NCI-H1417 treated with DMSO at 0.1 percent for 48 hours (cell line): ENCODE measurements at places on chromosomes 7 and 10.

DNA sequence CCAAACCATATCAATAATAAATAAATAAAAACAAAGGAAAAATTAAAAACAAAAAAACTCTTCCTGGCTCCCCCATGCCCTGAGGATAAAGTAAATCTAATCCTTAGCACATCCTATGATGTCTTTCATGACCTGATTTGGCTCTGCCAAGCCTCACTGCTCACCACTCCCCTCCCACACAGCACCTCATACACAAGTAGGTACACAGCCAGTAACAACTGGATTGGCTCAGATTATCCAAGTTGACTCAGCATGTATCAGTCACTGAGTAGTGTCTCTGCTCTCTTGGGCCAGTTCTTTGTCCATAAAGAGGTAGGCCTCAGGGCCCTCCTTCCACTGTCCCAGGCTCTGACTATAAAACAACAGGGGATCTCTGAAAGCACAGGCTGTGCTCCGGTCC lies 99.6 kb downstream of the STRA8 start:
- no peak for DNase-seq

DNA sequence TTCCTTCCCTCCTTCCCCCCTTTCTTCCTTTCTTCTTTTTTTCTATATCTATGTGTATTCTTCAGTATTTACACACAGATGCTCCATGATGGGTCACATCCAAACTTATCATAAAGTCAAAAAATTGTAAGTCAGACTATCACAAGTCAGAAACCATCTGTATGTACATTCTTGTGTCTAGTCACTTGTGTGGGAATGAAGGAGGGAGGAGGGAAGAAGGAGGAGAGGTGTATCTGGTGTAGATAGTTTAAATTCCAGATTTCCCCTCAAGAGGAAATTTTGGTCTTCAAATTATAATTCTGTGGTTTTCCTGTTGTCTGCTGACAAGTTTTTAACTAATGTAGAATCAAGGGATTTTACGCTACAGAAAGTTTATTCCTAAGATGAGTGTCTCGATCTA lies 287.2 kb downstream of the ETV1 start:
- DNase-seq: no peak

GRCh38 chr7:39085590-39086049 lies 107.9 kb downstream of the POU6F2 start:
- DNase-seq: peak; percentile 62

DNA sequence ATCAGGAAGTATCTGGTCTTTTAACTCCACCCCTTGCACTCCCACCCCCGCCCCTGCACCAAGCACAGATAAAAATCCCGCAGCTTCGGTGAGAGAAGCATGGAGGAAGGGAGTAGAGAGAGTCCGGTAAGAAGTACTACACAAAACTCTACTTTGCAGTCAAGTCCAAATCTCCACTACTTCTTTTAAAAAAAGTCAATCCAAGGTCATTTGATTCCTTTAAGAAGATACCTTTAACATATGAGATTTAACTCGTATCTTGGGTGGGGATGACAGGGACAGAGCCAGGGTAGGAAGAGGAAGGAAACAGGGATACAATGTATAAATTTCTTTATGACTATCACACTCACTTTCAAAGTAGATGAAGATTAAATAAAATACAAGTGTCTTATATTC lies 132.1 kb downstream of the NRBF2 start:
- peak; percentile 9 for DNase-seq

GRCh38 chr7:3649678-3650440 lies 348.8 kb downstream of the SDK1 start:
- no peak for DNase-seq

DNA sequence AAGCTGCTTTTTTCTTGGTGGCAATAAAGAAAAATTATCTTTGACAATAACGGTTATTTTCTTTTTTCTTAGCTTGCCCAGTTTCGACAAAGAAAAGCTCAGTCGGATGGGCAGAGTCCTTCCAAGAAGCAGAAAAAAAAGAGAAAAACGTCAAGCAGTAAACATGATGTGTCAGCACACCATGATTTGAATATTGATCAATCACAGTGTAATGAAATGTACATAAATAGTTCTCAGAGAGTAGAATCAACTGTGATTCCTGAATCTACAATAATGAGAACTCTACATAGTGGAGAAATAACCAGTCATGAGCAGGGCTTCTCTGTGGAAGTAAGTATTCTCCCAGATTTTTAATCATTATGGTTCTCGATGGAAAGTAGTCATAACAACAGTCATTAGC lies 33.0 kb downstream of the AKAP9 start:
- no peak for DNase-seq

DNA sequence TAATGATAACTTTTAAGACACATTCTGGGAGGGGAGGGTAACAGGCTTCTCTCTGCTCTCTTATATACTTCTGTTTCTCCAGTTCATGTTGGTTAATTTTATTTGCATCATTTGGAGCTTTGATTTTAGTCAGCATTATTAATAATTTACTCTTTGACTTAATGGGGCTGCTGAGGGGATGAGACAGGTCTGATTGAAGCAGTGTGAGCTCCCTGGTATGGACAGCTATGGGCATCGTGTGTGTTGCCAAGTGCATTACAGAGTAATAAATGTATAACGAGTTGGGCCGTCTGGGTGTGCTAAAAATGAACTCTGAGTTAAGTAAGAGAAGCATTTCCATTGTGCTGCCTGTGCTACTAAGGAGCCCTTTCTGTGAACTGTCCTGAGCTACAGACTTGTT lies 31.7 kb upstream of the IKZF1 start:
- no peak for DNase-seq

DNA sequence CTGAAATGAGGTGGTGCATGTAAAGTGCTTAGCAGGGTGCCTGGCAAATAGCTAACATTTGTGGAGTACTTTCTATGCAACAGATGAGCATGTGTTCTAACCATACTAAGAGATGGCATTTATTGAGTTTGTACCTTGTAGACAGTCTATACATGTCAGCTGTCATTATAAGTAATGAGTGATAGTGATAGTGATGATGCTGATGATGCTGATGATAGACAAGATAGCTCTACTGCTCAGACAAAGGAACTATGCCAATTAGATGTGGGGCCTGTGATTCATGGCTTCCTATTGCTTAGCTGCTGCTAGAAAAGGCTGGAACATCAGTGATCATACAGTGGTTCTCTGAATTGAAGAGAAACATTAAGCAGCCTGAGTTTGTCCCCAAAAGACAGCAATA lies 585.8 kb downstream of the KCNMA1 start:
- no peak for DNase-seq

DNA sequence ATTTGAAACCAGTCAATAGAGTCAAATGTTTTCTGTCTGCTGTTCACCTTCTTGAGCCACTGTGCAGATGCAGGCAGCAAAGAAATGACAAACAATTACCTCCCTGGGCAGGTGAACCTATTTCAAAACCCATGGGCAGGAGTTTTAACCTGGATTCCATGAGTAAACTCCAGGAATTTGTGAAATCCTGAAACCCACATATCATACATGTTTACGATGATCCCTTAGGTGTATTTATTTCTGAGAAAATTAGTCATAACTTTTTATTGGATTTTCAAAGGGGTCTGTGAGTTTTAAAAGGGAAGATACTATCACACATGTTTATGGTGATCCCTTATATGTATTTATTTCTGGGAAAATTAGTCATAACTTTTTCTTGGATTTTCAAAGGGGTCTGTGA lies 59.8 kb downstream of the ARL5B start:
- DNase-seq: no peak

GRCh38 chr10:30986053-30986555 lies 45.6 kb downstream of the ZNF438 start:
- DNase-seq: no peak

DNA sequence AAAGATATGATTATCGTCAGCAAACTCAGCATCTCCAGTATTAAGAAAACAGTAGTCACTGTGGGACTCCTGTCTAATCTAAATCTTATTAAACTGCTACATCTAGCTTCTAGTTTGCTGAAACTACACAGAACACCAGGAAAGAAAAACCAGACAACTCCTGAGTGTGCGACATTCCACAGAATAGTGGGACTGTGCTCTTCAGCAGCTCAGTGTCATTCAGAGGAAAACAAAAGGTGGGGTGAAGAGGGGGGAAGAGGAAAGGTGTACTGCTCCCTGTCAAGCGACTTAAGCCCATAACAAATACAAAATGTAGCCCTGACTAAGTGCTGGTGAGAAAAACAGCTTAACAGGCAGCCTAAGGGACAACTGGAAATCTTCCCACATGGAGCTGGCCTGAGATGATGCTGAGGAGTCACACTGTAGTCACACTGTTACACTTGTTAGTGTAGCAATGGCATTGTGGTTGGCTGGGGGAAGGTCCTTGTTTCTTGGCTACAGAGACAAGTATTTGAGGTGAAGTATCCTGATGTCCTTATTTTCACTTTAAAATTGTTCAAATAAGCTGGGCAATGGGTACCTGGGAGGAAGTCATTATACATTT lies 135.5 kb downstream of the USP6NL start:
- DNase-seq: no peak

DNA sequence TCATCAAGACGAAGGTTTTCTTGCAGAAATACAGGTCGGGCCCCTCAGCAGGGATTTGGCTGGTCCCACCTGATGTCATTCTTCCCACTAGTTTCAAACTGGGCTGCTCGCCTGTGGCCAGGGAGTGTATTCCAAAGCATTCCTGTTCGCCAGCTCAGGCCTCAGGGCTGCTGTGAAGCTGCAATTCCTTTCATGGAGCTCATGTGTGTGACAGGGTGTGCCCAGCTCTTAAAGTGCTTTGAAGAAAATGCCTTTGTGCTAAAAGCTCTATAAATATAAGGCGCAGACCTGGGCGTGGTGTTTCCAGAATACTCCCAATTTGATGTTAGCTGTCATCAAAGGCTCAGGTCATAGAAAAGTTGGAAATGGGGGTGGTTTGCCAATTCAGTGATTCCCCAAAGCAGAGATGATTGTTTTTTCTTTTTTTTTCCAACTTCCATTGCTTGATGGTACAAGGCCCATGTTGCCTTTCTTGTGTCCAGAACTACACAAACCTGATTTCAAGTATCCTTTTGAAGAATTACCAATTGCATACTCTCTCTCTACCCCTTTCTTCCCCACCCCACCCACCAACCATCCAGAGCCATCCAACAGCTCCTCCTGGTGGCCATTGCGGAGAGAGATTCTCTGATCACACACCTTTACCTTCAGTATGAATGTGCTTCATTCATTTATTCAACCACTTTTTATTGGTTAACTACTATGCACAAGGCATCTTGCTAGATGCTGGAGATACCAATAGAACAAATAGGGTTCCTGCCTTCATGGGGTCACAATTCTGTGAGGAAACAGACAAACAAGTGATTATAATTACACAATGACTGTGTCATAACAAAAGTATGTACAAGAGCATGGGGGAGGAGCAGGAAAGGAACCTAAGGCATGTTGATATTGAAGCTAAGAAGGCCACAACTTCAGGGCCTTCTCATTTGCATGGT lies 297.3 kb upstream of the LYZL1 start:
- DNase-seq: no peak

DNA sequence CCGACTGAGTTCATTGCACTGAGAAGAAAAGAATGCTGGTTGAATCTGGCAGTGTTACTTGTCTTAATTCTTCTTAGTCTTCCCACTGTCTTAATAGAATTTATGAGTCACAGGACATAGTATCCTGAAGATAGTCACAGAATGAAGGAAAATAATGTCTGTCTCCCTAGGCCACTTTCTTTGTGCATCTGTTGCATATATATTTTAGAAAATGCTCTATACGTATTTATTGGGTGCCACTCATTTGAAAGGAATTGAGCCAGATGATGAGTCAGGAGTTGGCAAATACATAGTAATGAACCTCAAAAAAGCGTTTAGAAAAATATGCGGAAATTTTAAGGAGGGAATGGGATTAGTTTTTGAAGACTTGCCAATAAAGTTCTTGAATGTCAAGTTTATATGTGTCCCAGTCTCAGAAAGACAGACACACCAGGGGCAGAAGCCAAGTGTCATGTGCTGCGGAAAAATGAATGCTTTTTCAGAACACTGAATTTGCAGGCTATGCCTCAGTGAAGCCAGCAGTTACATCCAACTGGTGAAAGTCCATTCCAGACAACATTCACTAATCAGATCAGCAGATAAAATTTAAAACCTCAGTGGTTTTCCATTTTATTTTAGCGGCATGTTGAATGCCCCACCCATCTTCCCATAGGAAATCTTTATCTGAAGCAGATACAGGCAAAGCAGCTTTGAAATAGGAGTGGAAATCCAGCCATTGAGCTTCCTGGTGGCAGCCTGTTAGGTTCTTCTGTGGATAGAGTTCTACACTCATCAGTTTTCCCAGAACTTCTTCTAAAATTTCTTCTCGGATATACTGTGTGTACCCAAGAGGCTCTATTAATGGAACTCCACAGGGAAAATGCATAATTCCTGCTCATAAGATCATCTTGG lies 308.4 kb downstream of the BICC1 start:
- no peak for DNase-seq

GRCh38 chr10:106320078-106320477 lies 844.4 kb downstream of the SORCS1 start:
- no peak for DNase-seq

GRCh38 chr7:34247468-34247867 lies 342.1 kb downstream of the BMPER start:
- no peak for DNase-seq

GRCh38 chr7:56083150-56083785 lies 9.5 kb downstream of the PHKG1 start:
- DNase-seq: no peak

DNA sequence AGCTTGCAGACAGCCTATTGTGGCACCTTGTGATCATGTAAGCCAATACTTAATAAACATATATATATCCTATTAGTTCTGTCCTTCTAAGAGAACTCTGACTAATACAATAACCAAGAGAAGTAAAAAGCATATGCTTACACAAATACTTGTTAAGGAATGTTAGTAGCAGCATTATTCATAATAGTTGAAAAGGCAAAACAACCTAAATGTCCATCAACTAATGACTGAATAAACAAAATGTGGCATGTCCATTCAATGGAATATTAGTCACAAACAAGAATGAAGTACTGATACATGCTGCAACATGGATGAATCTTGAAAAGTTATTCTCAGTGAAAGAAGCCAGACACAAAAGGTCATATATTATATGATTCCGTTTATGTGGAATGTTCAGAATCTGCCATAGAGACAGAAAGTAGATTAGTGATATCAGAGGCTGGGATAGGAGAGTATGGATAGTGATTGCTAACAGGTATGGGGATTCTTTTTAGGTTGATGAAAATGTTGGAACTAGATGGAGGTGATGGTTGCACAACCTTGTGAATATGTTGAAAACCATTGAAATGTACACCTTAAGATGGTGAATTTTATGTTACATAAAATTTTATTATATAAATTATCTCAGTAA lies 112.5 kb upstream of the UNC5B start:
- no peak for DNase-seq

DNA sequence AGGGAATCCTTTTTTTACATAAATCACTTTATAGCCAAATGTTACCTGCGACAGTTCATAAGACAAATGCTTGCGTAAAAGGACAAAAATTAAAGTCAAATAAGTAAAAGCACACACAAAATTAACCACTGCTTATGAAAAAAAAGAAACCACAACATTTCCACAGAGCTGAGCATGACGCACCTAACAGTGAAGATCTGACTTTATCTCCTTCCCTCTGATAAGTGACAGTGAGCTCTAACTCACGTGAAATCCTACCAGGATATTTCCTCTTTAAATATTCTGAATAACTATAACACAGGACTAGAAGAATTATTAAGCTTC lies 225.5 kb downstream of the SFMBT2 start:
- no peak for DNase-seq
